ENCODE measurements at places on chromosomes 4 and X.
A peak's percentile ranks its signal among the peaks of the same experiment; 100 is the strongest.

DNA sequence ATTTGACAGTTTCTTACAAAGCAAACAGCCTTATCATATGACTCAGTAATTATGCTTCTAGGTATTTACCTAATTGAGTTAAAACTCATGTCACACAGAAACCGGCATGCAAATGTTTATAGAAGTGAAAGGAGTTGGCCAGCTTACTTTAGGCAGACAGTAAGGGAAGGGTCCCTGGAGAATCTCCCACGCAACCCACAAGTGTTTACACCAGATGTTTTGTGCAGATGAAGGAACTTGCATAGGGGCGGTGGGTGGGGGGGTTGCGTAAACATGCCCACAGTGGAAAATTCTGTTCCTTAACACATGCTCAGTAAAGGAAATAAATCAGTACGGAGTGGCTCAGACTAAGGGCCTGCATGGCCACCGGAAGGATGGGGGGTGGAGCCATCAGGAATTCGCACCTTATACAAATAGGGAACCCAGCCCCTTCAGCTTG is 330.5 kb upstream of the AADAT start:
- no peak for DNase-seq

- peak; percentile 49 for DNase-seq
These were observed 661.6 kb downstream of the RAPGEF2 start for GRCh38 chr4:159764343-159764952.

- no peak for DNase-seq
These were observed 12.7 kb upstream of the UBA6 start for GRCh38 chr4:67713529-67714247.

DNA sequence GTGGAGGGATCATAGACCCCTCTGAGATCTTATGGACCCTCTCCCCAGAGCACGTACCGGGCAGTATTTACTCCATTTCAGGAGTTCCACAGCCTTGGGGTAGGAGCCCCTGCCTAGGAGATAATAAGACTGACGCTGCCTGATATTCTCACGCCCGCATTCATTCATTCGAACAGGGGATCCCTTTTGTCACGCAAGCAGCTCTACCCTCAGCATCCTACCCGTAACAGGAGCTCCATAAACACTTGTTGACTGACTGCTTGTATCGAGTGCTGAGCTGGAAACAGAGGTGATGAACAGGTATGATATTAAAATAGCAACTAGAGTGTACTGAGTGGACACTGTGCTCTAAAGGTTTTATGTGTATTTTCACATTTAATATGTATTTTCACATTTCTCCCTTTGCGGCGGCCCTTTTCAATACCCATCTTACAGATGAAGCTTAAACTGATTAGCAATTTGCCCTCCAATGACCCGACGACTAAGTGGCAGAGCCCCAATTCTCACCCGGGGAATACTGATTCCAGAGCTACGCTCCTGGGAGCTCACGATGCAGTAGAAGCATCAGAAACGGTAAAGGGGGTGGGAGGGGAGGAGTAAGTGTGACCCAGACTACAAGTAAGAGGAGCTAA is 888 bp downstream of the RAB28 start:
- peak; percentile 25 for DNase-seq

DNA sequence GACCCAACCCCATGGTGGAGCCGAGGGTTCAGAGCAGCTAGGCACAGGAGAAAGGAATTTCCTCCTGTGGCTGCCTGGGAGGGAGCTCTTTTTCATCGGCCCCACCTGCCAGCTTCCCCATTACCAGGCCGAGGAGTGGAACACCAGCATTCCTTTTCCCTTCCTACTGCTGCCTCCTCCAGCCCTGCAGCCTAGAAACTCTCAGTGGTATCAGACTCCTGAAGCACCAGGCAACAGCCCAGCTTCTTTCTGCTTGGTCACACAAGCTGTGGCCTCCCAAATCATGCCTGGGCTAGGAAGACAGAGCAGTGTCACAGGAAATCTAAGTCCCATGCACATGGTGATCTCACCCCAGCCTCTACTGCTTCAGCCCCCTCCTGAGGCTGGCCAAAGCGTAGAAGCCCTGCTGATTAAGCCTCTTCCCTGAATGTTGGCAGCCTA is 30.1 kb downstream of the RTL5 start:
- no peak for DNase-seq

GRCh38 chr4:147739239-147739823 is 7.4 kb downstream of the ARHGAP10 start:
- no peak for DNase-seq

GRCh38 chr4:176054942-176055341 is 10.7 kb upstream of the WDR17 start:
- DNase-seq: no peak

GRCh38 chr4:156280686-156281085 is 327.0 kb upstream of the CTSO start:
- no peak for DNase-seq

DNA sequence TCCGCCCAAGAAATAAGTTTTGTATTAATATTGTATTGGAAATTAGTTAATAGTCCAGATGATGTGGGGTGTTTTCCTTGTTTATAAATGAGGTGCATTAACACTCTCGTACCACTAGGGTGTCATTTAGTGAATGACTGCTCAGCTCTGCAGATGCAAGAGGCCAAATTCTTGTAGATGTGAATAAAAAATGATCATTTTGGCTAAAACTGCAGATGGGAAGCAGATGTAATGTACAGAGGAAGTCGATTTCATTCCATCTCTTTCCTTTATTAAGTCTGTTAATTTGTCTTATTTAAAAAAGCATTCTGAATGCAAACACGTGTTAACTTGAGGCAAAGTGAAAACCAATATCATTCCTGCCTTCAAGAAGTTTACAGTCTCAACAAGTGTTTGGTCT is 108.1 kb downstream of the DHX15 start:
- DNase-seq: no peak

DNA sequence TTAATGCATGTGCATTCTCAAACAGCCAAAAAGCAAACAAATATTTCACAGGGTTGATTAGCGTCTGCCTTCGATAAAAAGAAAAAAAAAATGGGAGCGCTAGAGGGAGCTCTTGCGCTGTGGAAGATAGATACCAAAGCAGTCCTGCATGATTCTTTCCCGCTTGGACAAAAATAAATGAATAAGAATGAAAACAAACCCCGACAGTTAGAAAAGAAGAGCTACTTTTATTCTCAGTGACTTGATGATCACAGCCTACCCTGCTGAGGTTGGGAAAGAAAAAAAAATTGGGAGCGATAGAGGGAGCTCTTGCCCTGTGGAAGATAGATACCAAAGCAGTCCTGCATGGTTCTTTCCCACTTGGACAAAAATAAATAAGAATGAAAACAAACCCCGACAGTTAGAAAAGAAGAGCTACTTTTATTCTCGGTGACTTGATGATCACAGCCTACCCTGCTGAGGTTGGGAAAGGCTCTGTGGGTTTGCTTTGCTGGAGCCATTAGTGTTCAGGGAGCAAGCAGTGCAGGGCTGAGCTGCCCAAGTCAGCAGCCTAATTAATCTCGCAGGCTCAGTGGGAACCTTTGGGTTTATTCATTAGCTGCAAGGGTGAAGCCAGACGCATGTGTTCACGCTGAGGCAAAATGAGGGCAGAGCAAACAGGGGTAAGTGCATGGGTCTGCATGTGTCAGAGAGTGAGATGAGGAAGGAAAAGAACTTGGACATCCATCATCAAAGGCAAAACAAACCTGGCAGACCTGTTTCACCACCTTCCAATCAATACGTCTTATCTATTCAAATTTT is 249.3 kb upstream of the PRKX start:
- peak; percentile 7 for DNase-seq

DNA sequence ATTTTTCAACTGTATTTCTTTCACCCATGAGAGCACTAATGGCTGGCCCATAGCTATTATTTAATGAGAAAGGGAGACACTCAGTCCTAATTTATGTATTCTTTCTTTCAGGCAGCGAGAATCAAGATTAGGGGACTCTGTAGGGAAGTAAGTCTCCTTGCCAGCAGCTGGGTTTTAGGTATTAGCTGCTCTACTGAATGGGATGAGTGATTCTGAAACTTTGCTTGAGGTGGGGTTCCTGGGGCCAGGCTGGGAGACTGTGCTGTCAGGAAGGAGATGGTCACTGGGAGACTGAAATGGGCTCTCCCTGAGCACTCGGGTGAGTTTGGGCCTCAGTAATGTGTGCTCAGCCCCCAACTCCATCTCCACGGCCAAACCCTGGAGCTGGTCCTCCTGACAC is 78.7 kb downstream of the LNX1 start:
- DNase-seq: no peak

DNA sequence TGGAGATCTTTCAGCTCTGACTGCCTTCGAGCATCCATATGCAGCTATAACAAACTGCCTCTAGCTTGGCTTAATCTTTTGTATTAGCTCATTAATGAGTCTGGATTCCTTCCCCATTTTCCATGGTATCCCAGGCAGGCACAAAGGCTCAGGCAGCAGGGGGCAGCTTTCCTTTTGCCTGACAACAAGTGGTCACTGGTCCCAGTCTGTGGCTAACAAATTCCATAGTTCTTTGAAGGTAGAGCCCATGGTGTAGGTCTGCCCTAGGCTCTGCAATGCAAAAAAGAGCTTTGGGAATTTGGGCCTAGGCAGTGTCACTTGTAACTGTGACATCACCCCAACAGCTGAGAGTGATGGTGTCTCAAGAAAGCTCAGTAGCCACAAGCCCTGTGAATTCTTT is 234.4 kb upstream of the GPC4 start:
- no peak for DNase-seq

DNA sequence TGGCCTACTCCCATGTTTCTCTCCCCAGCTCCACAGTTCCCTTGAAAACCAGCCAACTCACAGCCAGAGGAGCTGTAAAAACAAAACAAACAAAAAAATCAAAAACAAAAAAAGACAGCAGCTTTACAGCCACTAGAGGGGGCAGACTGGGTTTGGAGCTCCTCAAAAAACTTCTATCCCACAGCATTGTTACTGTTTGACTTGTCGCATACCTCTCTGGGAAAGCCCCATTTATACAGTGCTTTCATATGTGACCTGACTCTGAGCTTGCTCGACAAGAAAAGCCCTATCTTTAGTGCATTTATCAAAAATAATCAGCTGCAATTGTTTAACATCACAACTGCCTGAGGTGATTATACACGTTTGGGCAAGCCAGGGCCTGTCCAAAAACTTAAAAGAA is 21.6 kb downstream of the TSPAN6 start:
- DNase-seq: peak; percentile 60

- DNase-seq: no peak
These were observed 60.7 kb downstream of the BLTP1 start for GRCh38 chr4:122212880-122213279.
